Activated CD8-positive, alpha-beta T cell treated with anti-CD3 and anti-CD28 coated beads for 36 hours (primary cell): ENCODE measurements at places on chromosomes 1 and 21.
A peak's percentile ranks its signal among the peaks of the same experiment; 100 is the strongest.

GRCh38 chr21:34333121-34333739, 30.6 kb upstream of the KCNE2 start:
- no peak for DNase-seq

DNA sequence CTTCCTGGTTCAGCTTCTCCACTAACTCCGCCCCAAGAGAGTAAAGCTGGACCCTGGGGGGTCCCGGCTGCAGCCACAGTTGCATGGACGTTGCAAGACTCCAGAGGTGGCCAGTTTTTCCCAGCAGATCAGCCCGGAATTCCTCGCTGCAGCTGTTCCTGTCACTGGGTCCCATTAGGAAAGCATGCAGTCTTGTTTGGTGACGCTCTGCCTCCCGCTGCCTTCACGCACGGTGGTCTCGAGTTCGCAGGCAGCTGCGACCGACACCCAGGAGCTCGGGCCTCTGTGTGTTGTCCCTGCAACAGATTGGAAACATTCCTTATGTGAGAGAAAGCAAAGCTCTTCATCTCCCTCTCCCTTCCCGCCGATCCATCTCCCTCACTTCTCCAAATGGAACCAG, 162.8 kb downstream of the PRDM16 start:
- DNase-seq, result no peak

DNA sequence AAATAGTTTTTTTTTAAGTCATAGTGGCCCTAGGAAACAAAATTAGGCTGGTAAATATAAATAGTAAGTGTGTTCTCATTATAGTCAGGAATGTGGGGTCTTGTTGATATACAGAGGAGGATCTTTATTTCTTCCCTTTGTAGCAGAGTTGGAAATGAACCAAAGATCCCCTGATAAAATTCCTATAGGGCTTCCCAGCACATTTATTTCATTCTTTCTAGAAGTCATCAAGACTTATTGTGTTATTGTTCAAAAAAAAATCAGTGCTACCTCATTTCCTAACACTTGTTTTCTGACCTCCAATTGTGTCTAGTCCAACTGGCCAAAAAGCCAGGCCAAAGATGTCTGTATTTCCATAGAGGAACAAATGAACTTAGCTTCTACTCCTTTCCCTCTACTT, 7.6 kb upstream of the PLEKHO1 start:
- no peak for DNase-seq

GRCh38 chr1:89363638-89364536, at the start of gene GBP6:
Gene GBP6, plus strand, starts transcription at chr1:89364059. Its CDS starts 4,493 bp downstream, at chr1:89368552.
- peak; percentile 27 for DNase-seq

- DNase-seq, result no peak
Measured at GRCh38 chr1:100835866-100836842, 58.5 kb downstream of the EXTL2 start.

- DNase-seq, result no peak
Measured at GRCh38 chr1:222182641-222183040, 365.3 kb downstream of the HHIPL2 start.

GRCh38 chr1:154791292-154792166, 78.6 kb downstream of the KCNN3 start:
- DNase-seq, result peak; percentile 95

- no peak for DNase-seq
Measured at GRCh38 chr1:156055281-156056048, 883 bp downstream of the LAMTOR2 start.

DNA sequence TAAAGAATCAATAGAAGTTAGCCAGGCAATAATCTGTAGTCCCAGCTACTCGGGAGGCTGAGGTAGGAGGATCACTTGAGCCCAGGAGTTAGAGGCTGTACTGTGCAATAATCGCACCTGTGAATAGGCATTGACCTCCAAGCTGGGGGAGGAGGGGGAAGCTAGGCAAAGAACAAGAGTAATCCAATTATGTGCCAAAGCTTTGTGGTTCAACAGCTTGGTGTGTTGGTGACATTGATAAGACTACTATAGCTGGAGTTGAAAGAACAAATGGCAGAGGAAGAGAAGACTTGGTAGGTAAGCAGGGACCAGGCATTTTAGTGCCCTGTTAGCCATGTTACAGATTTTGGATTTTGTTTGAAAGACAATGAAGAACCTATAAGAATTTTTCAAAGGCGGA, 2.1 kb upstream of the TMCO2 start:
- no peak for DNase-seq

- no peak for DNase-seq
Measured at GRCh38 chr21:46618738-46619379, 14.0 kb upstream of the S100B start.

DNA sequence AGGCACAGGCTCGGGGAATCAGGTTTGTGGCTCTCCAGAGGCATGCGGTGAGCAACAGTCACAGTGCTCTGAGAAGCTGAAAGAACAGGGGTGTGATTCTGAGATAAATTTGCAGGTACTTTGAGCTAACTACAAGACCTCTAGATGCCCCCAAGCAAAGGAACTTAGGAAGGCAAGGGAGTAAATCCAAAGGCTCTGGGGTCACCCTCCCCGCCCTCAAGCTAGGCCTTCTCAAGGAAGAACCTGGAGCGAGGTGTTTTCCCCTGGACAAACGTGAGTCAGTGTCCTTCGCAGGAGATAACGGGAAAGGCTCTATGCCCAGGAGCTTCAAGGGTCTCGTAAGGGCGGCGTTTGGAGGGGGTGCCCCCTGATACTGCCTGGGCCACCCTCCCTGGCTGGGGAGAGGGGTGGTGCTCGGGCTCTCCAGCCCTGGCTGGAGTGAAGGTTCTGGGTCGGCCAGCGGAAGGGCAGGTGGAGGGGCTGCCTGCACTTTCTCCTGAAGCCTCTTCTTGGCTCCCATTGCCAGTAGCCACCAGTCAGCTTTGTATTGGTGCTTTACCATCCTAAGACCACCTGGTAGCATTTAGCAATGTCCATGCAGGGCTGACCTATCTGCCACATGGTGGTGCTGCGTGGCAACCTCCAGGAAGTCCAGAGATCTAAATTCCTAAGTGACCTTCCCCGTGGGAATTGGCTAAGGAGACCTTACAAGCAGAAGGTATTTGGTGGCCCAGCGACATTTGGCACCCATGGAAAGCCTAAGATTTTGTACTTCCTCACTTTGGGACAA, 44.0 kb downstream of the GPR161 start:
- no peak for DNase-seq

GRCh38 chr1:19772053-19772452, 27.7 kb downstream of the TMCO4 start:
- DNase-seq, result no peak

GRCh38 chr1:91716339-91716738, 169.6 kb downstream of the TGFBR3 start:
- no peak for DNase-seq

DNA sequence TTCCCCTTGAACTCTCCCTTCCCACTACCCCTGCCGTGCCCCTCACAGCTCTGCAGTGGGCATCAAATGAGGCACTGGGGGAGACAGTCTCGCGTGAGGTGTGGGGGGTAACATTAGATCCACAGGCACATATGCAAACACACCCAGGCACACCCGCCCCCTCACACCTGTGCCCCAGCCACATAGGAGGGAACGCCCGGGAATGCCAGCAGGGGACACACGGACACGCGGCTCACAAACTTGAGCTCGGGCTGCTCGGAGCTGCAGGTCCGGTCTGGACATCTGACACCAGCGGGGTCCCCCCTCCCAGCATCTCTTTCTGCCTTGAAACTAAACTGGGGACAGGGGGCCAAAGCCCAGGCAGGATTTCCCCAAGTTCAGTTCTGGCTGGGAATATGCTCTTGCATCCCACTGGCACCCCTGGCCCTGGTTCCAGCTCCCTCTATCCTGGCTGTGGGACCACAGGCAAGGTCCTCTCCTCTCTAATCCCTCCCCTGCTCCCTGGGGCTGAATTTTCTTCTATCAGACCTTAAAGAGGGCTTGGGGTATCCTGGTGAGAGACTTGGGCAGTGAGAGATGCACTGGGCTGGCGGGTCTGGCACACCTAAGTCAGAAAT, 30.6 kb downstream of the CDCP2 start:
- no peak for DNase-seq

DNA sequence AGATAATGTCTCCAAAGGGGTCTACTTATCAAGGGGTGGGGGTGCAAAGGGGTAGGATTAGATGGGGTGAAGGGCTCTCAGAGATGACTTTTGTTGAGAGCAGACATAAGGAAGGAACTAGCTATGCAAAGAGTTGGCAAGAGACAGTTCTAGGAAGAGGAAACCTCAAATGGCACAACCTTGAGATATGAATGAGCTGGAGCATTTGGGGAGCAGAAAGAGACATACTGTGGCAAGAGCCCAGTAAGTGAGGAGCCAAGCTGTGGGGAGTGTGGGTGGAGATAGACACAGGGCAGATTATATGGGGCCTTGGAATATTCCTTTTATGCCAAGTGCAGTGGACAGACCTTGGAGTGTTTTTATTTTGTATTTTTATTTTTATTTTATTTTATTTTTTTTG, 84.8 kb upstream of the BTG3 start:
- no peak for DNase-seq

GRCh38 chr1:107609808-107610207, 355.2 kb downstream of the VAV3 start:
- DNase-seq, result no peak

GRCh38 chr1:21703318-21703963, 34.3 kb upstream of the RAP1GAP start:
- DNase-seq, result no peak

GRCh38 chr1:20494609-20495311, 8.8 kb upstream of the CAMK2N1 start:
- no peak for DNase-seq

DNA sequence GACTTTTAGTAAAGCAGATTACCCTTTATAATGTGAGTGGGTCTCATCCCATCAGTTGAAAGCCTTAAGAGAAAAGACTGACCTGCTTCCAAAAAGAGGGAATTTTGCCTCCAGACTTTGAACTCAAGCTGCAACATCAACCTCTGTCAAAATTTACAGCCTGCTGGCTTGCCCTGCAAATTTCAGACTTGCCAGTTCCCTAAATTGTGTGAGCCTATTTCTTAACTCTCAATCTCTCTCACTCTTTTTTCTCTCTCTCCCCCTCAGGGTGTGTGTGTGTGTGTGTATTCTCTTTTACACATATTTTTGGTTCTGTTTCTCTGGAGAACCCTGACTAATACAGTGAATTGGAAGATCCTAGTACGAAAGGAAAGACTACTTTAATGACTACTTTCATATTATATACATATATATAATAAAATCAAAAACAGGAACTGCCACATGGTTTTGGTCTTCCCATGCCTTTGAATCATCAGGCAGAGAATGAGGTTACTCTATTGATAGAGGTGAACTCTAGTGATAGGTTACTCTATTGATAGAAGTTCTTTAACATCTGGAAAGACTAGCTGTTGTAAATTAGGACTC, 6.4 kb downstream of the OR2C3 start:
- no peak for DNase-seq

GRCh38 chr1:221824025-221824424, 82.1 kb upstream of the DUSP10 start:
- peak; percentile 54 for DNase-seq

DNA sequence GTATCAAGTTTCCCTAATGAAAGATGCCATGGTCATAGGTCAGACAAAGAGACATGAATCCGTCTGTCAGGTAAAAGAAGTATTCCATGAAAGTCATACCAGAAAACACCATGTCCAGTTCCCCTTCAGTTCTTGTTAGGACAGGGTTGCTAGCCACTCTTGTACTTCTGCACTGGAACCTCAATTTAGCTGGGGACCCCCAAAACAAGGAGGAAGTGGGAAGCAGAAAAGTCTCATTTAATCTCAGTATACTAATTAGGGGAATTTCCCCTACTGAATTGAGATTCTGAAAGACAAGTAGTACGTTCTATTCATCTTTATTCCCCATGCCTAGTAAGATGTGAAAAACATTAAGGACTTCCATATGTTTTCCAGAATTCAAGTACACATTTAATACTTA, 1289.9 kb upstream of the B3GALT2 start:
- no peak for DNase-seq

DNA sequence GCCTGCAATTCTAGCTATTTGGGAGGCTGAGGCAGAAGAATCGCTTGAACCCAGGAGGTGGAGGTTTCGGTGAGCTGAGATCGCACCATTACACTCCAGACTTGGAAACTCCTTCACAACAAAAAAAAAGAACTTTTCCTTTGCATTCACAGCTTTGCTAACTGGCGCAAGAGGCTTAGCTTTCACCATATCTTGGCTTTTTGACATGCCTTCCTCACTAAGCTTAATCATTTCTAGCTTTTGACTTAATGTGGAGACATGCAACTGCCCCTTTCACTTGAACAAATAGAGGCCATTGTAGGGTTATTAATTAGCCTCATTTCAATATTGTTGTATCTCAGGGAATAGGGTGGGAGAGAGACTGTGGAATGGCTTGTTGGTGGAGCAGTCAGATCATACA, 8.7 kb downstream of the KPNA6 start:
- no peak for DNase-seq

GRCh38 chr1:222023025-222023424, 281.1 kb upstream of the DUSP10 start:
- no peak for DNase-seq

DNA sequence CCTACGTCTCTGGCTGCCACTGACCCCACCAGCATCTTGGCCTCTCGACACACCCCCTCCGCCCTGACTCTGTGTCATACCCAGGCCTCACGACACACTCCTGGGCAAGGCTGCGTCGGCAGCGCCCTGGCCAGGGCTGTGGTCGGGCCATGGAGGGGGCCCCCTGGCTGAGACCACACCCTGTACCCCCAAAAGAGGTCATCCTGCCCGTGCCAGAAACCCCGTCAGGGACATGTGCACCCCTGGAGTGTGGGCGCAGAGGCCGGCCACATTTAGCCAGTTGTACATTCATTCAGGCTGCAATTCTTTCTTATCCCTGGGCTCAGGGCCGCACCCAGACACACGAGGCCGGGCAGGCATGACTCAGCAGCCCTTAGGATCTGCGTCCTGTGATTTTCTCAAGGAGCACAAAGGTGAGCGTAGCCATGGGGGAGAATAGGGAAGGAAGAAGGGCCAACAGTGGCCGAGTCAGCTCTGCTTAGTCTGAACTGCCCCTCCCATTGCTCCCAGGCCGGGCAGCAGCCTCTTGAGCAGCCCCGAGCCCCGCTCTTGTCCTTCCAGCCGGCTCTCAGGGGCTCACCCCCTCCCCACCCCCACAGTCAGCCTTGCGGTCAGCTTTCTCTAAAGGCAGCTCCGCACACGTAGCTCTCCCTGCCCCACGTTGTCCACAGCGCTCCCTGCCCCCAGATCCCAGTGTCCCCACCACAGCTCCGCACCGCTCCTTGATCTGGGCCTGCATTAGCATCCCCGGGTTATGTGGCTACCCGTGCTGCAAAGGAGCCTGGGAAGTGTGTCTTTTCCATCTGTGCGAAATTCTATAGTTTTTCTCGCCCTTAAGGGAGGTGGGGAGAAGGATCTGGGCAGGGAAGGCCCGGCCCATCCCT, 7.9 kb downstream of the CSTB start:
- DNase-seq, result no peak

GRCh38 chr21:44625756-44626155, 1.1 kb upstream of the KRTAP10-9 start:
- no peak for DNase-seq

GRCh38 chr1:158045639-158046038, 52.2 kb downstream of the KIRREL1 start:
- DNase-seq, result no peak

DNA sequence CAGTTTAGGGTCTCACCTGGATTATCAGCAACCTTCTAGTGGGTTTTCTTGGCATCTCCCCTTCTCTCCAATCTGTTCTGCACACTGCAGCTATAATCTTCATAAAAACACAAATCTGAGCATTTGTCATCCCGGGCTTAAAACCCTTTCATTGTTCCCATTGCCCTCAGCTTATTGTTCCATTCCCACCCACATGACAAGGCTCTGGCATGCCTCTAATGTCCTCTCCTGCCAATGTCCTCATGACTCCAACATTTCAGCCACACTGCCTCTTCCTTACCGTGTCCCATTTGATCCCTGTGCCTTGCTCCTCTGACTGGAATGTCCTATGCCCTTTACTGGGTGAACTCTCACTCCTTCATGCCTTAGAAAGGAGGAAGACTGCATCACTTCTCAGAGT, 7.5 kb upstream of the DPH2 start:
- no peak for DNase-seq
